Upper lobe of left lung (tissue), 6 donors: ENCODE measurements at places on chromosomes 16 and 17. TPM values are rescaled to one million over a fixed set of nuclear protein-coding genes. Genes with fewer than 3 reads are reported as not detected.

The PNMT gene
- total RNA-seq, result 3.1 TPM

The KRT10 gene
- total RNA-seq, result 14.3 TPM

The C1QTNF8 gene
- not detected for total RNA-seq

The CTU2 gene
- total RNA-seq, result 23.7 TPM

The DBNDD1 gene
- total RNA-seq, result 4.6 TPM
